Right cardiac atrium (tissue), 5 donors: ENCODE measurements at places on chromosomes 4 and X. TPM values are rescaled to one million over a fixed set of nuclear protein-coding genes. Genes with fewer than 3 reads are reported as not detected.

GRCh38 chrX:136759968-136760367 lies 20.8 kb downstream of the ARHGEF6 start:
- DNase-seq: no peak

- no peak for DNase-seq
Measured at GRCh38 chr4:7204656-7205387, 12.5 kb downstream of the SORCS2 start.

The CXorf38 gene
- 6.4 TPM for total RNA-seq

The IL9R gene
- not detected for total RNA-seq

The USP26 gene
- not detected for total RNA-seq

The TASL gene
- total RNA-seq: 0.71 TPM
